ENCODE measurements at places on chromosomes 4 and X. TPM values are rescaled to one million over a fixed set of nuclear protein-coding genes. Genes with fewer than 3 reads are reported as not detected.

DNA sequence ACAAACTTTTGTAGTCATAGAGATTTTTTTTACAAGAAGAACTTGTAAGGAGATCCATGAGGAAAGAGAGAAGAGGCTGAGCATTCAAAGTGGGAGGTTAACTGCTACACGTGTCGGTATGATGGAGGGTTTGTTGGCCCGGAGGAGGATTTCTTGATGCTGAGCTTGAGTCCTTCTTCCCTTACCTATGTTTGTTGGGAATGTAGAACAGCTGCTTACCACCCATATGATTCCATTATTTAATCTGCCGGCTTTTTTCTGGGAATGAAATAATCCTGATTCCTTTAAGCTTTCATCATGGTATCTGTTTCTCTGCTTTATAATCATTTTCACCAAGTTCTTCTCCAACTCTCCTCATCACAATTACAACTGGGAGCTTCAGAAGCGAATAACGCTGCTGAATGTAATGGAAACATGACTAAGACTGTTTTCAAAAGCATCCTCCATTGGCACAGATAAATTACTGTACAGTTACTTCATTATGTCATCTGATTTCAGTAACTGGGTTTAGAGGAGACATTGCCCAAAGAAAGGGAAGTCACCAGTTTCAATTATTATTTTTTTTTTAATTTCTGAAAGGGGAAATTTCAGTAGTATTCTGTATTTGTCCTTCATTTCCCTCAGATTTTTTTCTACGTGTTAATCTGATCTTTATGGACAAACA is 420.6 kb downstream of the SPRY1 start:
- no peak for DNase-seq

GRCh38 chr4:180571516-180572055 is 1671.6 kb upstream of the TENM3 start:
- DNase-seq: no peak

DNA sequence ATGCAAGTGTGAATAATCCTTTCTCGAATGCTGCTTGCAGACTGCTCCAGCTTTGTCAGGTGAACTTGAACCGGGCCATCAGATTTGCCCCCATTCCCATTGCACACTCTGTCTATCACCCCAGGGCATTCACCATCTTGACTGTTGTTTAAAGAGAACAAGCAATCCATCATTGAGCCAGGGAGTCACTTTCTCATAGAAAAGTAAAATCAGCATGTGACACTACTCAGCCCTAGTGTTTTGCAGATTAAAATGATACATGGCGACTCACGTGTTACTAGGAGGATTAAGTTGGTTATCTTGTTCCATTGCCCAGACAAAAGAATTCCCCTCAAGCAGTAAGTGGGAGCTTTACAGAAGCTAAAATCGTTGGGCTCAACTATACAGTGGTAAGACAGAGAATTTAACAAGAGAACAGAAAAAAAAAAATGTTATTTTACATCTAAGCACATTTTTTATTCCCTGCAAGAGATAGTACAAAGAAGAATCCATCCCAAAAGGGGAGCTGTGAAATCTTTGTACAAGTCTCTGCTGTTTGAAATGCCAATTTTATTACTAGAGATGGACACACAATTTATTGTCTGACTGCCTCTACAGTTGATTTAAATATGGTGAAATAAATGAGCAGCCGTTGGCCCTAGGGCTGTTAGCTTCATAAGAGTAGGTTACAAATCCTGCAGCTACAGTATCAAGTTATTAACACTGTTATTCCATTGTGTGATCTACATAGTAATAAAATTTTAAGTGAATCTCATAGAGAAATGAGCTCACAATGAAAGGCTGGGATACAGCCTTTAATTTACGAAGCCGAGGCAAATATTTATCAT is 67.5 kb downstream of the NEUROG2 start:
- DNase-seq: no peak

DNA sequence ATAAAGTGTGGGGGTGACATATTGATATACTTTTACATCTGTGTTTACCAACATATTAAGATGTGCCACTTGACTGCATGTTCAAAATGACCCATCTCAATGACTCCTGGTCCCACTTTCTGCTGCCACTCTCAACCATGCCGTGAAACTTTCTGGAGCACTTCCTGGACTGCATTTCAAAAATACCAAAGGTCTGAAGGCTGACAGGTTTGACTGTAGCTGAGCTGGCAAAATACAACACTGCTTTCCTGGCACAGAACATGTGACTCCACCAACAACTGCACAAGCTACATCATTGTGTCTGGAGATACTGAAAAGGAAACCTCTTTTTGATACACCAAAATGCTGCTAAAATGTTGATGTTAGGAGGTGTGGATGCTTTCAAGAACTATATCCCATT is 184.8 kb downstream of the UNC5C start:
- peak; percentile 19 for DNase-seq

- DNase-seq: no peak
Observed at GRCh38 chrX:19904778-19905367, 17.5 kb upstream of the SH3KBP1 start.

DNA sequence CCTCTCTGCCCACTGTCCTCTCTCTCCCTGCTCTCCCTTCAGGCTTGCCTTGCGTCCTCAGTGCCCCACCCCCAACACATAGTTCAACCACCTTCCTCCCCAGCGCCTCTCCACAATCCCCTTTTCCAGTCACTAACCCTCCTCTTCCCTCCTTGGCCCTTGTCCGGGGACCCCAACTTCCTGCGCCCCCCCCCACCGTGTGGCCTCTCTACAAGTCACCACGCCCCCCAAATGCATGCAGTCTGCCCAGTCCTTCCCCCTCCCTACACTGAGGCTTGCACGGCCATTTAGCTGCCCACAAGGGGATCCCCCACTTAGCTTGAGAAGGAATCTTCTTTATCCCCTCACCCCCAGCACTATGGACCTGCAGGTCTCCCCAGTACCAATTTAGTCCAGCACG is 569 bp downstream of the CXCR3 start:
- no peak for DNase-seq

GRCh38 chrX:37854748-37855147 is 7.4 kb upstream of the DYNLT3 start:
- DNase-seq: no peak

- DNase-seq: no peak
Observed at GRCh38 chrX:153433781-153434285, 12.0 kb downstream of the TREX2 start.

DNA sequence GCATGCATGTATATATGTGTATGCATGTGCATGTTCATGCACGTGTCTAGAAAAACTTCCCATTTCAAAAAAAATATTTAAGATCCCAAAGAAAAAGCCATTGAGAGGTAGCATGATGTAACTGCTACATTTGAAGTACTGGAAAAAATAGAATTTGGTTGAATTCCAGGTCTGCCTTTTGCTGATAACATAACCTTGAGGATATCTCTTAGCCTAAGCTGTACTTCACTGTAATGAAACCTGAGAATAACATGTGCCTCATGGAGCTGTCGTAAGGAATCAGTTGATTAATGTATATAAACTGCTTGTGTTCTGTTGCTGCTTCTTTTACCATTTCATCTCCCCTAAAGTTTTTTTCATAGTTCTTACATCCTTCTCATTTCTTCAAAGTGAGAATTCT is 351.8 kb downstream of the GRIA2 start:
- DNase-seq: no peak

GRCh38 chr4:25367004-25367621 is 9.9 kb upstream of the ANAPC4 start:
- peak; percentile 16 for DNase-seq

GRCh38 chrX:113124693-113125092 is 284.1 kb upstream of the AMOT start:
- no peak for DNase-seq

DNA sequence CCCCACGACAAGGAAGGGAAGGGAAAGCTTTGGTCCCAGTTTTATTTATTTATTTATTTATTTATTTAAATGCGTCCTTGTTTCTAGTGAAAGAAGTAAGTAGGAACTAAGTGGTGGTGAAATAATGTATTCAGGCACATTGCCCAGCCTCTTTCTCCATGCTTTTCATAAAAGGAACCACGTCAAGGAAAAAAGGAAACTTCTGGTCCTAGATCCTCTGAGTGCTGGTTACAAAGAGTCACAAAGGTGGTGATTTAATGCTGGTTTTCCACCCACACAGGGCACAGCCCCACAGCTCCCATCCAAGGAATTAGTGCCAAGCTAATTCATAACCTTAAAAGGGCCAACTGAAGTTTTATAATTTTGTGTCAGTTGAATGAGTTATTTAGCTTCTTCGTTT is 206.6 kb upstream of the GYPA start:
- no peak for DNase-seq

DNA sequence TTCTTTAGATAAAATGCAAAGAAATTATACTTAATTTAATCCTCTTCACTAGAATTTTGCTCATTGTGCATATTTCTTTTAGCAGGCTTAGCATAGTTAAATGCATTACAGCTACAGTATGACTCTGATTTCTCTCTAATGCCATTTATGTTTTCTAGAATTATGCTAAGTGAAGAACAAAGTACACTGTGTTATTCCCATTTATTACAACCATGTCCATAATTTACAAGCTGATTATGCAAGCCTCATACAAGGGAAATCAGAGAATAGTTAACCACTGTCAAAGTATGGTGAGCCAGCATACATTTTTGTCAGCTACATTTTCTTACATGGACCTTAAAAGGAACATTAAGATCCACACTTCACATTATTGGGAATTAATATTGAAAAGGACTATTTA is 99.1 kb downstream of the MAB21L2 start:
- DNase-seq: no peak

DNA sequence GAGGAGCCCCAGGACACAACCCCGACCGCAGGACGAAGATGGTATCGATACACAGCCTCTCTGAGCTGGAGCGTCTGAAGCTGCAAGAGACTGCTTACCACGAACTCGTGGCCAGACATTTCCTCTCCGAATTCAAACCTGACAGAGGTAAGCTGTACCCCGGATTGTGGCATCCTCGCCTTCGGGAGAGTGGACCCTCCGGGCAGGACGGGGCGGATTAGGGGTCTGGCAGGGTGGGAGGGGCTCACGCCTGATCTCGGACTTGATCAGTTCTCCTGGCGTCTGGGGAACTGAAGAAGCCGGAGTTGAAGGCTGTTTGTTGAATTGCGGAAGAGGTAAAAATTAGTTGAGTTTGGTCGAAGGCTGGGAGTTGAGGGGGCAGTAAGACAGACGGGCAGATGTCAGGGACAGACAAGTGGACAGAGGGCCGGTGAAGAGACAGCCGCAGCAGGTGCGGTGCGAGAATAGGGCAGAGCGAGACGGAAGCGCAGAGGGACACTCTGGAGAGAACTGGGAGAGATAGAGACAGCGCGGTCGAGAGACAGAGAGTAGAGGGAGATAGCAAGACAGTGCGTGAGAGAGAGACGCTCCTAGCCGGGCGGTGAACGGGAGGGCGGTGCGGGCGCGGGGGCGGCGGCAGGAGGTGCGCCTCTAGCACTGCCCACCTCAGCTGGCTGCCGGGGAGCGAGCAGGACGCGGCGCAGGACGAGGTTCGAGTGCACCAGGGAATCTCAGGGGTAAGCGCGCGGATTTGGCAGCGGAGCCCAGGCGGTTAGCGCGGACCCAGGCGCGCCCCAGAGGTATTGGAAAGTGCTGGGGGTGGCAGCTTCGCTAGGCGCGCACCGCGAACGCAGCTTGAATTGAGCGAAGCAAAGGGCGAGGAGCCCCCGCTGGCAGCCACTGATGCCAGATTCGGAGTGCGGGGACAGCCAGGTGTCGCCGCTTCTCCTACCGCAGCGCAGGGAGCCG is 23.9 kb downstream of the ARHGAP36 start:
- DNase-seq: no peak

DNA sequence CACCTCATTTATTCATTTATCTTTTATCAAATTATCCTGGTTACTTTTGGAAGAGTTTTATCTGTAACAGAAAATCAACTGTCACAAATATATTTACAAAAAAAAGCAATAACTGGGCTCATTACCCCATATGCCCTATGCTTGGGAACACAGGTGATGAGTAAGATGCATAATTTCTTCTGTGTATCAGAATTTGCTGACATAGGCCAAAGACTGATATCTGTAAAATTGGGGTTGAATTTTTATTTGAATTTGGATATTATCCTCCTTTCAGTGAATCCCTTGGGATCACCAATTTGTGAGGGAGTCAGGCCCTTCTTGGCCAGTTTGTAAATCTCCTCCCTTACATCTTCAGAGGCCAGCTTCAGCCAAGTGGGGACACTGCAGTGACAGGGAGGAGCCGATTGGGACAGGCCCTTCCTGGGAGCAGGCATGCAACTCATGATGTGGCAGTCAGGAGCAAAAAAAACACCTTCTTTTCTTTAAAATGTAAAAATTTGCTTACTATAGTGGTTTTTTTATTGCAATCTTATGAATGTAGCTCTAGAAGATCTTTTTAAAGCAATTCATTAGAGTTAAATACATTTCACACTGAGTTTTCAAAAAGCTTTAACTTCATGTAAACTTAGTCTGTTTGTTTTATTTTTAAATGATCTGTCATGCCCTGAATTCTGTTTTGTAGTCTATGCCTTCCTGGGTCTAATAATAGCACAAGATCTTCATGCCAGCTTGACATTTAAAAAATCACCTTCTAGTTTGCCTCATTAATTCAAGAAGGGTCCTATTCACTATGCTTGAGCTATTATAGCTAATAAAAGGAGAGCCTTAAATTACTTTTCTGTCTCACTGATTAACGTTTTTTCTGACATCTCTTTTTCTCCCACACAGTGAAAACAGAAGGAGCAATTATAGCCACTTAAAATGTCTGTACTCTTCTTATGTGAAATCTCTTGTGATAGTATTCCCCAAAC is 136.6 kb upstream of the SPRY1 start:
- no peak for DNase-seq

- DNase-seq: peak; percentile 83
Observed at GRCh38 chr4:182556580-182556979, 313.4 kb downstream of the TENM3 start.

DNA sequence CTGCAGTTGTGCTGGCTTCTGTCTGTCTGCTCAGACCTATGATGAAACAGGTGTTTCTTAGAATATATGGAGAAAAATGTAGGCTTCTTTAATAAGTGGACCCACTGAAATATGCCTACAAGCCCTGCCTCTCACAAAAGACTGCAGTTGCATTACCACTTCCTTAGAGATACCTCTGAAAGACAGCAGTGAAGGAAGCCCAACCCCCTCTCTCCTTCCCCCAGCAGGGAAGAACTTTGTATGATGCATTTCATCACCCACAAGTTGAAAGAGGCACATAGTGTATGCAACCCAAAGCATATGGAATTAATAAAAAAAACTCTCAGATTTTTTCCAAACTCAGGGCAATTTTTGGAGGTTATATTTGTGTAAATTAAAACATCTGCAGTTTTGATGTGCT is 916.7 kb downstream of the TECRL start:
- DNase-seq: no peak

DNA sequence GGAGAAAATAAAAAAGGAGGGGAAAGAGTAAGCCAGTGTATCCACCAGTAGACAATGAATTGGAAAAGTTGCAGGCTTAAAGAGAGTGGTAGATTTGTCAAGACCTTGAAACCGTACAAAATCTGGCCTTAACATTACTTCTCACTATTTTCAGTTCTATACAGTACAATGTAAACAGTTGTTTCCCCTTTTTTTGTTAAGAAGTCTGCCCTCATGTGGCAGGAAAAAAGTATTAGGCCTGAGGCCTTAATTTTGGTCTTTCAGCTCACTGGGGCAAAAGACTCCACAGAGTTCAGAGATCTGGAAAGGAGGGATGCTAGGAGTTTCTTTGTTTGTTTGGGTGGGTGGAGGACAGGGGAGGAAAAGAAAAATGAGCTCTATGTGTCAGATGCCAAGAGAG is 92.8 kb upstream of the CCDC160 start:
- no peak for DNase-seq

Gene TMEM271
- 6.2 TPM for total RNA-seq

Gene PCDH7
- total RNA-seq: 40.8 TPM

Gene CHIC1
- 11.9 TPM for total RNA-seq

Gene ADH1B
- not detected for total RNA-seq

Gene FABP2
- total RNA-seq: not detected

Gene HMGB3
- total RNA-seq: 34.7 TPM

Gene TRPC5OS
- total RNA-seq: not detected

Gene AFF2
- 8.9 TPM for total RNA-seq

Gene TCEAL6
- not detected for total RNA-seq

Gene SRP72
- 142 TPM for total RNA-seq
